ENCODE measurements at places on chromosomes 1 and 21.
A peak's percentile ranks its signal among the peaks of the same experiment; 100 is the strongest.

- DNase-seq = no peak
Measured at GRCh38 chr1:31033598-31033997, 31.9 kb downstream of the PUM1 start.

GRCh38 chr1:6028042-6028850, 17.4 kb upstream of the KCNAB2 start:
- DNase-seq = peak; percentile 86

DNA sequence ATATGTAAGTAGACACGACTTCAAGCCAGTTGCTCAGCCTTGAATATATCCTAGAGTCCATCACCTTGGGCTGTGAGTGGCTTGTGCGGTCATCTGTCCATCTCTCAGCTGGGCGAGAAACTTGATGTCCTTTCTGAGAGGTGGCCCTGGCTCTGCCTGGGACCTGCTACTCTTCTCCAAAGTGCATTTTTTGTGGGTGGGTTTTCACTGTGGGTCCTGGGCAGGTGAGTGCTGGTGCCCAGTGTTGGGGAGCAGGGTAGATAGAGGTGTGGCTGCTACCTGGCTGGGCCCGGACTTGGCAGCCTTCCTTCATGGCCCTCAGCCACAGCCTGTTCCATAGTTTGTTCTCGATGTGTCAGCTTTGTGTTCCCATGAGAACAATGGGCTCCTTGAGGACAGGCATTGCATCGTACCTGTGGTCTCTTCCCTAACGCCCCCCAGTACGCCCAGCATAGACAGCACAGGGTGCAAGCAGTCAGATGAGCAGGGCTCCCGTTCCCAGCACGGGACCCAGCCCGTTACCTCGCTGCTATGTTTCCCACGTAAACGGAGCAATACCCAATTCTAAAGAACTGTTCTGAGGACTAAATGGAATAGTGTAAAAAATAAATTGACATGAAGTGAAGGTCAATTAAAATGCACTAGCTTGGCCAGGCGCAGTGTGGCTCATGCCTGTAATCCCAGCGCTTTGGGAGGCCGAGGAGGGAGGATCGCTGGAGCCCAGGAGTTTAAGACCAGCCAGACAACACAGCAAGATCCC, 877 bp upstream of the SLX9 start:
- DNase-seq = no peak

DNA sequence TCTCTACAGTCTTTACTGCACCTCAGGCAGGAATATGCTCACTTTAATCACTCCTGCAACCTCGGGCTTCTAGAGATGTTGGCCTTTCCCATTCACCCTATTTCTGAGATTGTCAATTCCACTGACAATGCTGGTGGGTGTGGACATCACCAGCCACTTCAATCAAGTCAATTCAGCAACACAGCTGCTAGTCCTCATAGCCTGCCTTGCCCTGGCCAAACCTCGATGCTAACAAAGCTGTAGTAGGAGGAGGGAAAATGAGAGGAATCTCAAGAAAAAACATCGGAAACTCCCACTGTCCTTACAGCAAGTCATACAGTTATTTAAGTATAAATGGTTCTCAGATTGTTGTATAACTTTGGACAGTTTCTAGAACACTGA, 155.0 kb downstream of the KCNH1 start:
- no peak for DNase-seq

GRCh38 chr21:46229133-46229922, 754 bp upstream of the LSS start:
- no peak for DNase-seq

DNA sequence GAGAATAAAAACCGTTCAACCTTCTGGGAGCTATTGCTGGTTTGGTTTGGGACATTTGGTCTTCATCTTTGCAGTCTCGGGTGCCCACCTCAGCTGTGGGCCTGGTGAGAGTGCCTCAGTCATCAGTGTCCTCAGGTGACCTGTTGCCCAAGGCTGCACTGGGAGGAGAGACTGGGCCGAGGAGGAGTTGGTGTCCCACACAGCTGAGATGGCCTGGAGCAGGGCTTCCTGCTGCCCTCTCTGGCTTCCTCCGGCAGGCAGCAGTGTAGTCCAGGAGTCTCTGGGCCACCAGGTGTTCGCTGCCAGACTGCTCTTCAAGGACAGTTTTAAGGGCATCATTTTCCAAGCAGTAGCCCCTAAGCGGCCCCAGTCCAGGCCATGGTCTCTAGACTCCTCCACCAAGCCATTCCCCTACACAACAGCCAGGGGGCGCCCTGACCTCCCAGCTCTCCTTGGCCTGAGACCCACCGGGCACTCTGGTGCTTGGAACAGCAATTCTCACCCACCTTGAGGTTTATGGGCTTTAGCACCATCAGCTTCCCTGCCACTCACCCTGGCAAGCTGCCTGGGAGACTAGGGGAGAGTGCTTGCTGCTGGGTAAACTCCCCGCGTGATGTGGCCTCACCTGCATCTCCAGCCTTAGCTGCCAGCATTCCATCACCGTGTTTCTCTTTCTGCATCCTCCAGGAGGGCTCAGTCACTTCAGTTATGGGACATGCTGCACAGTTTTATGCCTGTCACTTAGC, 9.1 kb upstream of the SYTL1 start:
- DNase-seq = peak; percentile 50

GRCh38 chr1:26028490-26028980, 7.0 kb downstream of the EXTL1 start:
- DNase-seq = no peak

GRCh38 chr21:43352568-43353281, 74.2 kb downstream of the SIK1 start:
- DNase-seq = peak; percentile 56

DNA sequence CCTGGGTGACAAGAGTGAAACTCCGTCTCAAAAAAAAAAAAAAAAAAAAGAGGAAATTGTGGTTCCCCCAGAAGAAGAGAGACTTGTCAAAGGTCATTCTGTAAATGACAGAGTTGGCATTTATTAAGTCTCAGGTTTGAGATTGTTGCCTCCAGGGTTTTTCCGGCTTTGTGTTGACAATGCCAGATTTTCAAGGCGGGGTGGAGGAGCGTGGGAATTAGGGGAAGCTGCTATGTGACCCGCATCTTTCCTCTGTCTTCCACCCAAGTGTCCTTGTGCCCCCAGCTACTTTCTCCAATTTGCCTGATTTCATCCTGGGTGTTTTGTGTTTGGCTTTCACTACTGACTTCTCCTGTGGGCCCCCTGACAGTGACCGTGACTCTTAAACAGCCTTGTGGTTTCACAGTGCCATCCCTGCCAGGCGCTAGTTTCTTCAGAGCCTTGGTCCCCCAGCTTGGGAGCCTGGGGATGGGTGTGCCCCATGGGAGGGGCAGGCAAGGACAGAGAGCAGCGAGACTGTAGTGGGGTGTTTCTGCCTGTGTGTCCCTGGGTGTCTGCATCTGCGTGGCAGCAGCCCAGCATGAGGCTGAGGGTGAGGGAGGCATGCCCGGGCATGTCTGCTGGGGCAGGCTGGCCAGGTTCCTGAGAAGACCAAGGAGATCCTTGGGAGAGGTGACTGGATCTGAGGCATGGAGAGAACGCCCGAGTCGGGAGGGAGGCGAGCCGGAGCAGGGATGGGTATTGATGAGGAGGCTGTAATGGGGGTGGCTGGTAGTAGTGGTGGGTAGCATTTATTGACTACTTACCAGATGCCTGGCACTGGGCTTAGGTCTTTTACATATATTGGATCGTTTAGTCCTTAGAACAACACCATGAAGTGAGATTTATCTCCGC, 46.3 kb downstream of the IER5 start:
- peak; percentile 50 for DNase-seq

- no peak for DNase-seq
Measured at GRCh38 chr1:61743431-61743705, 1.1 kb downstream of the PATJ start.

- DNase-seq = no peak
Measured at GRCh38 chr1:27884006-27884954, 11.9 kb downstream of the THEMIS2 start.

GRCh38 chr1:210866532-210866931, 267.4 kb downstream of the KCNH1 start:
- DNase-seq = no peak

GRCh38 chr1:63789856-63790605, 16.2 kb downstream of the ROR1 start:
- no peak for DNase-seq

DNA sequence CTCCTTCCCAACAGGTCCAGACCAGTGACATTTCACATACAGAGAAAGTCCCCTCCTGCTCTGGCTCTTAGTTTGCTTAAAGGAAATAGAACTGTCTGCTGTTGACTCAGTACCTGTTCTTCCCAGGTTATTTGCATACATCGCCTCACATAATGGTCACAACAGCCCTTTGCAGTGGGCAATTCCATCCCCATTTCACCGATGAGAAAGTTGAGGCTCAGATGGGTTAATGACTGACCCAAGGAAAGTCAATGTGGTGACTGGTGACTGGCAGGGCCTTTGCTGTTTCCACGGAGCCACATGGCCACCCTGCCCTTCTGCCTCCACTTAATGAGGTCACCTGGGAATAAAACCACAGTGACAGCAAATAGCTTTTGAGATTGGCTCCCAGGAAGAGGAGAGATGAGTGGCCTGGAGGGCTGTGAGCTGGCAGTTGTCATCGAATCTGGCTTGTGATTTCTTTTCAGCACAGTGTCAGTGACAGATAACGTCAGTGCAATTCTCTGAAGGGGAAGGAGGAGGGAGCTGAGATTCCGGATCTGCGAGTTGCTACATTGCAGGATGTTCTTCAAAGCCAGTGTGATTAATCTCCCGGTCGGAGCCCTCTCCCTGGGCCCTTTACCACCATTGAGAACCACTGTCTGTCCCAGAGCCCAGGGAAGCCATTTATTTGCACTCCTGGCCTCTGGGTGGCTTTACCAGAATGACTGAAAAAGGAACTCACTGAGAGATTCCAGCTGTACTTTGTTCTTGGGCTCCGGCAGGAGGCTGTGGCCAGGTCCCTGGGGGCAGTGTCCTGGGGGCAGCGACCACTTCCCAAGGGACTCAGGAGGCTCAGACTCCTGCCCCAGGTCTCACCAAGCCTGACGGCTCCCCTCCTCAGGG, 117.2 kb downstream of the CNIH3 start:
- no peak for DNase-seq

DNA sequence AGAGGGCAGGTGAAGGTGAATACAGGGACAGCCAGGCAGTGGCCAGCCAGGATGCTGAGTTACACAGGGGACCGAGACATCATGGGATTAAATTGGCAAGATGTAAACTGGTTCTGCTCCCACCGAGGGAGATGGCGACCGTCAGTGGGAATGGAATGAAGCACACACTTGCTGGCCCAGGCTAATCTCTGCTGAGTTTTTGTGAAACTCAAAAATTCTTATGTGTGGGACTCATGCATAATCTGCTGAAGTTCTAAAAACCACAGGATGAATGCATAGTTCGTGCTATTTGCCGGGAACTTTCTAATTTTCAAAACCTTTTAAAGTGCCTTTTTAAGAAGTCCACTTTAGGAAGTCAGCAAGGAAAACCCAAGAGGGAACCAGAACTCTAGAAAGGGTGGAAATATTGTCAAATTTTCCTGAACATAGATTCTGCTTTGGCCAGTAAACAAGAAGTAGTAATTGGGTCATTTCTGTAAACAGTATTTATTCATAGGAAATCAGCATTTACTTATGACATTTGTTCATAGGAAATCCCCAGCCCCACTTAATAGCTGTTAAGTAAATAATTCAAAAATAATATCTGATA, 85.4 kb upstream of the ROR1 start:
- no peak for DNase-seq

GRCh38 chr1:164433141-164433817, 125.7 kb upstream of the PBX1 start:
- DNase-seq = no peak

- DNase-seq = peak; percentile 9
Measured at GRCh38 chr1:162561616-162562469, at the start of gene UAP1. Gene UAP1 (plus strand): TSS chr1:162561722. CDS start chr1:162566069, 4,347 bp downstream.

DNA sequence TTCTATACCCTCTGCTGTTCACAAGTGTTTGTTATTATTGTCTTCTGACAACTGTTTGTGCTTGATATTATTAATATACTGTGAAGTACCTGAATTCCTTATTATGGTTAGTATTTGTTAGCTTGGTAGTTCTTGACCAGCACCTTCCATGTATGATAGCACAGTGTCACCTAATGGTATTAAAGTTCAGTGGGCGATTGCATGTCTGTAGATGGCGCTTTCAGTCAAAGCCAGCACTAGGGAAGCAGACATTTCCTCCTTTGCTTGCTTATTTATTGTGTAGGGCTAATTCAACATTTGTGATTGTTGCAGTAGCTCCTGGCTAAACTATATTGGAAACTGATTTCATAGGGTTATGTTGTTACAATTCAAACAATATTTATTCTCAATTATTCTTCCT, 218.0 kb downstream of the ZP4 start:
- DNase-seq = peak; percentile 0

GRCh38 chr1:25039229-25039628, 109.2 kb upstream of the RUNX3 start:
- no peak for DNase-seq

DNA sequence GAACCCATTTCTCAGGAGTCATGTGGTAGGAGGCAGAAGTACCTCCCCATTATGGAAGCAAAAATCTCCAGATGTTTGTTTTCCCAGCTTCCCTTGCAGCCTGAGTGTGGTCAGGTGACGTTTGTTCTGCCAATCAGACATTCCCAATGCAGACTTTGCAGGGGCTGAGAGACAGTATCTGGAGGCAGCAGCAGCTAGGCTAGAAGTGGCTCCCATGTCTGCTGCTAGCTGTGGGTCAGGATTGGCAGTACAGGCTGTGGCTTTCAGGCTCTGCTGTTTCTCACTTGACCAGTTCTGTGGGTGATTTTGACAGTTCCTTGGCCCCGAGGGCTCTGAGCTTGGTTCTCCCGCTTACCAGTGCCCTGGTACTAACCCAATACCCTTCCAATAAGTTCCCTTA, 58.6 kb upstream of the NBPF3 start:
- no peak for DNase-seq

DNA sequence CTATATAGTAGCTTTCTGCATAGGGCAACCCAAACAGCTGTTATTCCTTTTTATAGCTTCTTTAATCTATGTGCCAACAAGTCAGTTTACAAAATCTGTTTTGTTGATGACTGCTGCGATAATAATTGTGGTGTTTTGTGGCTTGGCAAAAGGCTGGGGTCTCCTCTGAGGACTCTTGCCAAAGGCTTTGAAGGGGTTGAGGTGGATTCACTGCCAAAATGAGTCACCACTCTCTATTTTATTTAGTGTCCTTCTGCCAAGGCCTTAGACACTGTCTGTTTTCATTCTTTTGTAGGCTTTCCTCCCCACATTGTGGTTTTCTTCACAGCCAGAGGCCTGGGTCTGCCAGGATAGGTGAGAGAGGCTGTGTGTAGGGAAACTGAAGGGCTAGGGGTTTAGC, 161.8 kb downstream of the NFIA start:
- peak; percentile 12 for DNase-seq

DNA sequence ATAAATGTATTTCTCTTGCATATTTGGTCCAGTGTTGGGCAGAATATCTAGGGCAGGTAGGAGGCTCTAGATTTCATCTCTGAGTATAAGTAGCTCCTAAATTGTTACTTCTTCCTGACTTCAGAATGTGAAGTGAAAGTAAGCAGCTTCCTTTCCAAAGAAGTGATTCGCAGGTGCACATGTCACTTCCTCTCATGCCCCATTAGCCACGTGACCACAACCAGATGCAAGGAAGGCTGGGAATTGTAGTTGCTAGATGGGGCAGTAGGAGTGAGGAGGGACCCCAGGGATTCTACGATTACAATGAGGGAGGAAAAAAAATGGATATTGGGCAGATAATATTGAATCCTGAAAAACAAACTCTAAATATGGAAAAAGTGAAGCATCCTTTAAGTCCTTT, 113.2 kb upstream of the CYYR1 start:
- DNase-seq = peak; percentile 34

GRCh38 chr1:50251702-50252101, 143.0 kb downstream of the ELAVL4 start:
- DNase-seq = no peak

- DNase-seq = no peak
Measured at GRCh38 chr1:69483246-69483645, 84.5 kb upstream of the LRRC7 start.

- no peak for DNase-seq
Measured at GRCh38 chr1:206691604-206692003, 6.9 kb downstream of the MAPKAPK2 start.

Measured in activated CD4-positive, alpha-beta T cell treated with anti-CD3 and anti-CD28 coated beads, Interleukin-2, amount 50 U/mL, for 16 hours (primary cell).